ENCODE measurements at places on chromosomes 5 and 9.

DNA sequence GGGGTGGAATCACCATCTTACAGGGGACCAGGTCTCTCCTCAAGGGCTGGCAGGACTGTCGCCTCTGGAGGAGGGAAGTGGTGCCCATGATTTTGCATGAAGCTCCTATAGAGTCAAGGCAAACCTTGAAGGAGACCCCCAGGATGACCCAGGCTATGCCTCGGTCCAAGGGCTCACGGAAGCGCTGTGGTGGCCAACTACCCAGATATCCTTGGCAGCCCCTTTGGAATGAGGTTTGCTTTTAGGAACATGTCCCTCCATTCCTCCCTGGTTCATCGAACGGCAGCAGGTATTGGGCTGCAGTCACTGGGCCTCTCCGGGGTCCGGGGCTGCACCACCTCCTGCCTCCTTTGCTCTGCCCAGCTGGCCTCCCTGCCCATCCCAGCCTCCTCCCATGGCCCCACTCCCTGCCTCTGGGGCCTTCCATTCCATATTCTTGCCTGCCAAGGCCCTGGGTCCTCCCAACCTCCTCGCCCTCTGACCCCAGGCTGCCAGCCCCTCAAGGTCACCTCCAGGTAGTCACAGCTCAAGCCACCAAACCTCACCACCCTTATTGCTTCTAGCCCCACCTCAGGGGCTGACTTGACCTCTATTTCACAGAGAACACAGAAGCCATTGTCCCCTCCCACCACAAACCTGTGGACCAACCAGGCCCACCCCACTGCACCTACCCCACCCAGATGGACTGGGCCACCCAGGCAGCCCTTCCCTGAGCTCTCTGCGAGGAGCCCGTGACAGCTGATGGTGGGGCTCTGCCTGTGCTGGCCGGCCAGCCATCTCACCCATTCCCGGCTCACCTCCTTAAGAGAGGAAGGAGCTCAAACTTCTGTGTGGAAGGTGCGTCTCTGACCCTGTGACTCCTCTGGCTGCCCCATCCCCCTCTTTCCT is 3.6 kb upstream of the IL3 start:
- no peak for DNase-seq

GRCh38 chr5:73215891-73216610 is 43.1 kb downstream of the TMEM174 start:
- peak; percentile 81 for DNase-seq

GRCh38 chr9:70205366-70206020 is 53.3 kb upstream of the SMC5 start:
- DNase-seq, result no peak

DNA sequence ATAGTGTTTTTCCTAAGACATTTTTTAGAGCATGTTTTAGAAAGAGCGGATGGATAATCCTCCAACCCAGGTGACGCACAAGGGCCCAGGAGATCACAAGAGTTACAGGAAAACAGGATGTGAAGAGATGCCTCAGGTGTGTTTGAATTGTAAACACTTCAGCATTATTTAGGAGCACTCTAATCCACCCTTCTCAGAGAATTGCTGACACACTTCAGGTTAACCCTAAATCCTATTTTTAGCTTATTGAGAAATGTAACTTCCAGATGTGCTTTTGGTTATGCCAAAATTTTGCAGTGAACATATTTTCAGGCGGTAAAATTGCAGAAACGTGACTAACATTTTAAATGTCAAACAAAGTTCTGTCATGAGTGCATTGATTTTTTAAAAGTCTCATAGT is 755.4 kb upstream of the CTNND2 start:
- DNase-seq, result no peak

DNA sequence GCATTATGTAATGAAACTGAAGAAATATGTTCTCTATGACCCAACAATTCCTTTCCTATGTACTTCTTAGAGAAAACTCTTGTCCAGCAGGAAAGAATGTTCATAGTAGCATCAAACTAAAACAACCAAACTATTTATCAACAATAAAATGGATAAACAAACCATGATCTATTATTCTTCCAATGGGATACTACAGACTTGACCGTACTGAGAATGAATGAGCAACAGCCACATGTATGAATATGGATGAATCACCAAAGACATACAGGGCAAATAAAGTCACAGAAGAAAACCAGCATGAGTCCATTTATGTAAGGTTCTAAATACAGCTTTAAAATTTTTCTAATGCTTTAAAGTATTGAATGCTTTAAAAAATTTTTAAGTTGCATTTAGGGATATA is 73.6 kb upstream of the SUSD1 start:
- no peak for DNase-seq
